ENCODE measurements at places on chromosomes 11 and 22. TPM values are rescaled to one million over a fixed set of nuclear protein-coding genes. Genes with fewer than 3 reads are reported as not detected.

SLC5A12 gene
- total RNA-seq: not detected

DNA sequence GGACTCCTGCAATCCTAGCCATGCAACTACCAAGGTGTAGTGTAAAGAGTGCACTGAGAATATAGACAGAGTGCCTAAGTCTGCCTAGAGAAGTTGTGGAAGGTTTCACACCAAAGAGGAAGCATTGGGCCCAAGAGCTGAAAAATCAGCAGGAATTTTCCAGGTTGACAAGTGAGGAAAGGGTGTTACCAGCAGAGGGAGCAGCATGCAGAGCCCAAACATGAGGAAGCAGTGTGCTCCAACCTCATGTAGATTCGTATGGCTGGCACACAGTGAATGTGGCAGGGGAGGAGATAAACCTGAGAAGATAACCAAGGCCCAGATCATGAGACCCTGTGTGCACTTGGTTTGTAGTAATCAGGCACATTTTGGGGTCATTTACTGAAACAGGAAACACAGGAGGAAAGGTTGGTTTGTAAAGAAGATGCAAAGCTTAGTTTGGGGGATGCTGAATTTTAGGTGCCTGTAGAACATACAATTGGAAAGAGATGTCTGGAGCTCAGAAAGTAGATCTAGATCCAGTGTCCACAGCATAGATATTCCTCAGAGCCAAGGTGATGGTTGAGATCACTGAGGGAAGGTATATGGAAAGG is 1.7 kb downstream of the HPX start:
- peaks cover 4% of the 10 kb centered on the region for H3K4me1 ChIP-seq
- H3K36me3 ChIP-seq: no peaks in the 10 kb centered on the region
- H3K4me3 ChIP-seq: no peak overlapping the region
- H3K27me3 ChIP-seq: no peaks in the 10 kb centered on the region
- DNase-seq: peak; percentile 46

- H3K27me3 ChIP-seq: peaks cover 7% of the 10 kb centered on the region
- H3K36me3 ChIP-seq: no peaks in the 10 kb centered on the region
- no peak overlapping the region for H3K4me3 ChIP-seq
- no peak overlapping the region for H3K27ac ChIP-seq
- H3K4me1 ChIP-seq: peaks cover 14% of the 10 kb centered on the region
- no peak for DNase-seq
These were observed 57.8 kb downstream of the PPFIBP2 start for GRCh38 chr11:7571640-7572000.

DNA sequence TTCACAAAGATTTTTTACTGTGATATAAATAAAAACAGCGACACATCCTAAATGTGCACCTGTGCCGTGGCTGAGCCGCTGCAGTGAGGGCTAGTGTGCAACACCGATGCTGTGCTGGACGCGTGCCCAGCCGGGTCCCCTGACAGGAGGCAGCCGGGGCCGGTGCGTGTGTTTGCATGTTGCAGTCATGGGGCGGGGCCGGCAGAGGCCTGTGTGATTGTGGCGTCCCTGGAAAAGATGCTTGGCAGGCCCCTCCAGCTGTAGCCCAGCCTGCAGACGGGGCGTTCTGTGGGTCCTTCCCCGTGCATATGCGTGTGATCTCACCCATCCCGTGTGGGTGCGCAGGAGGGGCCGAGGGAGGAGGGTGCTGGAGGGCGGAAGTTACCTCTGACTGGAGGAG is 30.6 kb downstream of the MUC6 start:
- H3K36me3 ChIP-seq: peaks cover 4% of the 10 kb centered on the region

PIH1D2 gene
- total RNA-seq: 0.49 TPM

NXPE2 gene
- total RNA-seq: not detected

- no peak overlapping the region for H3K27ac ChIP-seq
- peaks cover 9% of the 10 kb centered on the region for H3K4me1 ChIP-seq
- H3K27me3 ChIP-seq: peaks cover 54% of the 10 kb centered on the region
- no peak for DNase-seq
These were observed 9.0 kb downstream of the PKNOX2 start for GRCh38 chr11:125173556-125173955.

GRCh38 chr22:29748248-29748893 is 18.4 kb downstream of the ZMAT5 start:
- no peak overlapping the region for H3K4me3 ChIP-seq
- no peak overlapping the region for H3K27ac ChIP-seq
